ENCODE measurements at places on chromosomes 12 and 14. TPM values are rescaled to one million over a fixed set of nuclear protein-coding genes. Genes with fewer than 3 reads are reported as not detected.

Gene MANSC1
- 2.5 TPM for total RNA-seq

Gene OTUB2
- total RNA-seq = 1.9 TPM

Gene MYO1H
- not detected for total RNA-seq

Gene TSPAN8
- not detected for total RNA-seq

Gene LRRK2
- total RNA-seq = 7.0 TPM

Gene FAM222A
- 0.89 TPM for total RNA-seq

Gene BHLHE41
- total RNA-seq = 1.6 TPM

Gene BDKRB1
- total RNA-seq = 5.5 TPM
